Stimulated activated CD4-positive, alpha-beta T cell treated with anti-CD3 and anti-CD28 coated beads, Interleukin-12 subunit alpha, Interleukin-12 subunit beta, amount 100 ng/mL, for 48 hours (primary cell): ENCODE measurements at places on chromosomes 5 and 9.

- DNase-seq: no peak
Measured at GRCh38 chr5:2890011-2890410, 138.5 kb upstream of the IRX2 start.

DNA sequence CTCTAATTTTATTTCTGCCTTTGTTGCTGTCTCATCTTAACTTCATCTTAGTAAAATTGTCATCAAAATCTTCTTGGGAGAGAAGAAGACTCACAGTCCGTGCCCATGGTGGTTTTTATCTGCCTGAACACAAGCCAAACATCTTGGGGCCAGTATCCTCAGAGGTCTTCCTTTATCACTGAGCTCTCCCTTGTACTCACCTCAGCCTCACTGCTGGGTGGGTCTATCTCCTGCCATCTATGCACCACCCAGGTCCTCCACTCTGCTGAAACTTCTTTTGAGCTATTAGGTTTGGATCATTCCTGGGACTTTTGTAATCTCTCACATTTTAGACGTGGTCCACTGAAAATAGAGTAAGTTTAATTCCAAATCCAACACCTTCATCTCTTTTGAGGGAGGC is 116.3 kb upstream of the EPB41L4A start:
- no peak for DNase-seq

- DNase-seq: no peak
Measured at GRCh38 chr5:34519489-34520220, 136.5 kb upstream of the RAI14 start.

DNA sequence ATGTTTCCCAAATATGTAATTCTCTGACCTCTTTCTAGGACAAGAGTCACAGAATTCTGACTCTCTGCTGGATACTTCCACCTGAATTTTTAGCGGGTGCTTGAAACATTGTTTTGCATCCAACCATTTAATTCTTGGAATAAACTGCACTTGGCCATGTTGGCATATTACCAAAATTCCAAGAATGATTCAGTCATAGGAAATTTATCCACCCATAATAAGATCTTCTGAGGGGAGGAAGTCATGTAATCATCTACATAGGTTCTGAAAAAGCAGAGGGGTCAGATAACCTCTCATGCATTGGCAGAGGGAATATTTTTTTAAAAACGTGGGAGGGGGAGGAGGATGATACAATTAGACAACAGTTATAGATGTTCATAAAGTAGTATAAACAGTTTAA is 156.9 kb downstream of the PAM start:
- DNase-seq: no peak

DNA sequence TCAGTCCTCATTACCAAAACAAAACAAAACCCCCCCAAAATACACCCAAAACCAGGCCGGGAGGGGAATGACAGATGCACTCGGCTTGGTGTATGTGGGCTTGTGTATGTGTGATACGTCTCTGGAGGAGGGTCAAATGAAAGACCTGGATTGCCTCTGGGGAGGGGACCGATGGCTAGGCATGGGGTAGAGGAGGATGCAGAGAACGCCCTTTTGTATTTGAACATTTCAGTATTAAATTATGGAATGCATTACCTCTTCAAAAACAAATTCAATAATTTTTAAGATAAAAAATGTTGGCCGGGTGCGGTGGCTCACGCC is 61.4 kb downstream of the LMX1B start:
- no peak for DNase-seq

- peak; percentile 56 for DNase-seq
Measured at GRCh38 chr9:89483592-89484474, 14.1 kb downstream of the SEMA4D start.

DNA sequence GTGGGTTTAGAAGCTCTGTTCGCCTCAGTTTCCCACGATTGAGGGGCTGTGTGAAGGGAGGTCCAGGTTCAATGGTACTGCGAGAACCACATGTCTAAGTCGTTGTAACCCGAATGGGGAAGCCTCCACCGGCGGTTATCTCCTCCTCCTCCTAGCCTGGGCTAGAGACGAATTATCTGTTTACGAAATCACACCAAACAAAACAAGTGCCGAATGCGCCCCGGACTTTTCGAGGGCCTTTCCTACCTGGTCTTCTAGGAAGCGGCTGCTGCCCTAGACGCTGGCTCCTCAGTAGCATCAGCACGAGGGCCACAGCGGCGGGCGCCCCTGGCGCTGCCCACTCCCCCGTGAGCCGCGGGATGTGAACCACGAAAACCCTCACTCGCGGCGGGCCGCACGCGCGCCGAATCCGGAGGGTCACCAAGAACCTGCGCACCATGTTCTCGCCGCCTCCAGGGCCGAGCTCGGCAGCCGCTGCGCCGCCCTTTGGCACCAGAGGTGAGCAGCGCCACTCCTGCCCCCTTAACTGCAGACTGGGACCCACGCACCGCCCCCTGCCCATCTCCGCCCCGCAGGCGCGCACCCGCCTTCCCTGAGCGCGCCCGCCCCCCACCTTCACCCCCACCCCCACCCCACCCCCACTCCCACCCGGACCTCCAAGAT is at the start of gene CDKN2A:
Gene CDKN2A (minus strand): TSS at position 500 of the 663 bp plus-strand sequence.
- DNase-seq: peak; percentile 42

- no peak for DNase-seq
Measured at GRCh38 chr5:123012321-123012720, 24.2 kb downstream of the PPIC start.

DNA sequence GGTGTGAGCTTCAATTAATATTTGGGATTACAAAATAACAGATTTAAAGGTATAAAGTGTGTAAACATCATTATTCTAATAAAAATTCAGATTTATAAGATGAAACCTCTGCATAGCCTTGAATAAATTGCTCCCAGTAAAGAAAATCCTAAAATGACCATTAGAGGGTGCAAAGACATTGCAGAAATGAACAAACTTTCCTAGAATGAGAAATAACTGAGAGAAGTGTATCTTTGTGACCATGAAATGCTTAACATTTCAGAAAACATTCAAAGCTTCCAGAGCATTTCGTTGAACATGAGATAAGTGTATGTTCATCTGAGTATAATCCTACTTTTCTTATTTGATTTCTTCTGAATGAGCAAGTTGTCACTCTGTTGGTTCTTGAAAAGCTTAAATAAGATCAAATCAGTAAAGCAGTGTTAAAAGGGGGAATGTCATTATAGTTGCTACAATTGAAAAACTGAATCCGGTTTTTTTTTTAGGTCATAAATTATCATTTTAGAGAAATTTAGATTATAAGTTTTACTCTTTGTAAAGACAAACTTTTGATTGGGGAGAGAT is 24.7 kb upstream of the NUDT12 start:
- DNase-seq: no peak

DNA sequence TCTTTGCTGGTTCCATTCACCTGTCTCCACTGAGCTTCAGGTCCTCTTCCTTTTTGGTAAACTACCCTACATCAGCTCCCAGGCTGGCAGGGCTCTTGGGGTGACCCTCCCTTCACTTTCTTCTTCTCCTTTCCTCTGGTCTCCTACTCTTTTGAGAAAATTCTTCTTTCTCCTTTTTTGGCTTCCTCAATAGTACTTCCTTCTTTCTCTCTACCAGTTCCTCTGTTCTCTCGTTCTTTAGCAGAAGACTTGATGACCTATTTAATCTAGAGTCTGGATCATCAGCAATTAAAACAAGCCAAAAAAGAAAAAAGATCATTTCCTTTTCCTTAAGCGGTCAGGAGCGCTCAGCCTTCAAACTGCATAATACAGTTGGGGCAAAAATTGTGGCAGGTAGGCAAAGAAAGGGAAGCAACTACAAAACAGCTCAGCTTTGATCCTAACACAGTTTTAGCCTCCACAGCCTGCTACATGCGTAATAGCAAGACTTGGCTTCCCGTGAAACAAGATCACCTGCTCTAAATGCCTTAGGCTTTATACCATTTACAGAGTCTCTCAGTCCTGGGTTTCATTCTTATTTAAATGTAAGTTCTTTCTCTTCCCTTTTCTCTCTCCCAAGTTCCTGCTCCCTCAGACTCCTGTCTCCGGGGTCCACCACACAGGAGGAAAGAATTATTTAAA is 14.0 kb upstream of the GSN start:
- no peak for DNase-seq

DNA sequence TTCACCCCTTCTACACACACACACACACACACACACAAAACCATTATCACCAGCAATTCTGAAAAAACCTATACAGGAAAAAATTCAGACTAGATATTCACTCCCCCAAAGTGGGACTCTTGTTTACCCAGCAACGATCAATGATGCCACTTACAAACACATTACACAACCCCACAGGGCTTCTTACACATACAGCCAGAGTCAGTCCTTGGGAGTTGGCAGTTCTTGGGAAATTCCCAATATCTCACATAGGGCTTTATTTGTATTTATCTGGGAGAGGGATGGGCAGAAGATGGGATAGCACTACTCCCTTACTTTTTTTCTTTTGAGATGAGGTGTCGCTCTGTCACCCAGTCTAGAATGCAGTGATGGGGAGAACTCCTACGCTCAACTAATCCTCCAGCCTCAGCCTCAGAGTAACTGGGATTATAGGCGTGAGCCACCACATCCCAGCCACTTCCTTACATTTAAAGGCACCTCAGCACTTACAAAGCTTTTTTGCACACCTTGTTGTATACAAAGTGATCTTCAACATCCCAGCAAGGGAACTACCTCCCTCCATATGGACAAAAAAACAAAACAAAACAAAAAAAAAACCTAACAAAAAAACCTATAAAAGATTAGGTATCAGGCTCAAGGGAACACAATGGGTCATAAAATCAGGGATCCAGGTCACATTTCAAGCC is 168.4 kb downstream of the TSSK1B start:
- DNase-seq: no peak

DNA sequence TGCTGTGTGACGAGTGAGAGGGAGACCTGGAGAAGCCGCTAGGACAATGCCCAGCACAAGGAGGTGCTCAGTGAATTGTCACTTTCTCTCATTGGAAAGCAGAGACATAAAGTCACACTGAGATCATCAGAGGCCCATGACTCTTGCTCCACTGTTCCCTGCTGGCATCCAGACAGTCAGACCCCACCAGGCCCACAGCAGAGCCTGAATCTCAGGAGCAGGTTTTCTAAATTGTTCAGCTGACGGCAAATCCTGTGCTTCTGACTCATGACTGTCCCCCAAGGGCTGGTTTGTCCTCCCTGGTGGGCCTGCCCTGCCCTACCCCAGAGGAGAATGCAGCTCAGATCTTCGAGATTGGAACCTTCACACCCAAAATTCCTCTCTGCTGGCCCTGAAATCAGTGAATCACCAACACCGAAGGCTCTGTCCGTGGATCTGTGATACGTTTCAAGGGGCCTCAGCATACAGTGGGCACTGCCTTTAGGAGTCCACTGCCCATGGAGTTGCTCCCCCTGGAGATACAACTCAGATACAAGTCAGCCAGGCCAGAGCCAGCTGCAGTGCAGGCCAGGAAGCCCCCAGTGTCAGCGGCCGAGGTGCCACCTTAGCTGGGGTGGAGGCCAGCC is 2.7 kb downstream of the PTGES start:
- DNase-seq: no peak

GRCh38 chr5:111394586-111394985 is 117.7 kb downstream of the STARD4 start:
- no peak for DNase-seq

- DNase-seq: no peak
Measured at GRCh38 chr9:72132052-72132451, 17.2 kb upstream of the GDA start.

DNA sequence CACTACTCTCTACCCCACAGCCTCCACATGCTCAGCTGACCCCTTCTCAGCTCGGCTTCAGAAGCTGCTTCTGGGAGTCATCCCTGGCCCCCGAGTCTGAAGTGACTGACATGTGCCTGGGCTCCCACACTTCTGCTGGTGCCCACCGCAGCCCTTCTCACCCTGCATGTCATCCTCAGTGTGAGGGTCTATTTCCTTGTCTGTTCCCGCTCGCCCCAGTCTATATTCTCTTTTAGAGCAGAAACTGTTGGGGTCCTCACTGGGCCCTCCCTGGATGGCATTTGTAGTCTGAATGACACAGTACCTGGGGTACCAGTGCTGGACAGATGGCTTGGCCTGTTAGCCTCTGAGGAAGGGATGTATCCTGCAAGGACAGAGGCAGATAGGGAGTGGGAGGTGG is 5.3 kb downstream of the ECSCR start:
- no peak for DNase-seq

GRCh38 chr5:142701673-142702311 is 15.9 kb upstream of the FGF1 start:
- DNase-seq: no peak
